ENCODE measurements at places on chromosomes 2 and 18.

DNA sequence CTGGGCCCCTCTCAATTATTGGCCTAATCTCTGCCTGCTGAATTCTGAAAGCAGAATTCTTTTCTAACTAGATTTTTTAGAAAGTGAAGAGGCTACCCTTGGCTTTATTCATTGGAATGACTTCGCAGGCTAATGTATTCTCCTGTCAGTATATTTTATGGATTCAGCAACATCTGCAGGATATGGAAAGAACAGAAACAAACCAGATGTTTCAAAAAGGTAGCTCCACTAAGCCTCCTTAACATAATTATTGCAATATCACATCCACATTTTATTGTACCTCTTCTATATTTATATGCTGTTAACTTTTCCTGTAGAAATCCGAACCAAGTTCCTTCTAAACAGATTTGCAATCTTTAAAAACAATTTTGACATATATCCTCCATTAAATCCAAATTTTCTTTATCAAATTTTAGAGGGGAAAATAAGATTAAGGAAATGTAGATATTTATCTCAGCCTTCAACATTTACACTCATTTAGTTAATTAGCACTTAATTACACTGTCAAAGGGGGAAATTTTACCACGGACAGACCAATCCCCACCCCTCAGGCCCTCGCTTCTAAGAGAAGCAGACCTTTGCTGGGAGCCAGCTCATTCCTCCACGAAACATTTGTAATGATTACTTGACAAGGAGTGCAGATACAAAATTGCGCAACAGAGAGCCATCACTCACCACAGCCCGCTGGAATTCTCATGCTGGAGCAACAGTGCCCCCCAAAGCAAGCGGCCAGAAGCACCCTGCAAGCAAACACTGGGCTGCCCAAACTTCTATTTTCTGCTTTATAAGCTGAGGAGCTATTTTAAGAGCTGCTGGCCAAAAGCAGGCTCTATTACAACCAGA, 253.4 kb downstream of the ETAA1 start:
- ATAC-seq, result peak; percentile 91

- ATAC-seq, result peak; percentile 5
Observed at GRCh38 chr2:20012032-20012281, 511 bp downstream of the MATN3 start.

- ATAC-seq, result no peak
Observed at GRCh38 chr2:32960647-32961403, 14.1 kb downstream of the LTBP1 start.

DNA sequence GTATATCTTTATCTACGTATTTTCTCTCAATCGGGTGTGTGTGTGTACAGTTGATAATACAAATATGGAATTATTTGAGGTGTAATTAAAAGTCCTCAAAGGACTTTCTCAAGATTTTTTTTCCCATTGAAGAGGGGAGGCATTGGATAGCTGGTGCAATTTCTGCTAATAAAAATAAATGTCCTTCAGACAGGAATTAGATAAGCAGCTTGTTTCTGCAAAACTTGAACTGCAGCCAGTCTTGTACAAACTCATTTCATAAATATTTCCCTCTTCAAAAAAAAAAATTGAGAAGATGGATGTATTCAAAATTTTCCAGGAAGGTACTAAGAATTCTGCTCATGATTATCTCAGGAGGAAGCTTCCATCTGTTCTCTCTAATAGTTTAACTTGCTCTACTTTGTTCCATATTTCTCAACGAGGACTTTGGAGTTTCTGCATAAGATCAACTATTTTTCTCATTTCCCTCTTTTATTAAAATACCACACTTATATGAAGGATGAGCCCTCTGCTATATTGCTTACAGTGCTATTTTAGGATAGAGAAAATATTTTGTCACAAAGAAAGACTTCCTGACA, 33.0 kb upstream of the GLS start:
- ATAC-seq, result no peak

DNA sequence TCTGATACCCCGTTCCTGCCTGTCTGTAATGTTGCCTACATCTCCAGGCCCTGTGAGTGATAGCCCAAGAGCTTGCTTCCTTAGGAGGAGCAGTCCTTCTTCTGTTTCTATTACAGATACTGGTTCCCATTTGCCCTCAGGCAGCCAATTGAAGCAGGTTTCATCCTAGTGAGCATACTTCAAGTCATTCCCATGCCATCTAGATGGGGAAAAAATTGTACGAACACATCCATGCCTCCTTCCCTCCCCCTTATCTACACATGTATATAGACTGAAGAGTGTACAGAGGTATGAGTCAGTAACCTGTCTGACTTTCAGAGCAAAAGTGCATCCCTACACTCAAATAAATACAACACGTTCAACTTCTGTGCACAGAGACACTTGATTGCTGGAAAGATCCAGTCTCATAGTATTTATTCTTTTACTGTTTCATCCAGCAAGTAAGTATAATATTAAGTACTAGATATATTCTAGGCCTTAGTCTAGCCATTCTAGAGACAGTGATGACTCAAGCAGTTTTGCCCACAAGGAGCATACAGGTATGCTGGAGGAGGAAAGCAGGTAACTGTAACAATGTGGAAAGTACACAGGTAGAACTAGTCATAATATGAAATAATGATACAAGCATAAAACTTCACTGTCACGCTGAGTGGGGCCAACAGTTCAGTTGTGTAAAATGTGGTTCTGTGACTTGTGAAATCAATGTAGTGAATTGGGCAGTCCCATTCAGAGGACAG, 153.4 kb downstream of the MGAT5 start:
- ATAC-seq, result no peak

DNA sequence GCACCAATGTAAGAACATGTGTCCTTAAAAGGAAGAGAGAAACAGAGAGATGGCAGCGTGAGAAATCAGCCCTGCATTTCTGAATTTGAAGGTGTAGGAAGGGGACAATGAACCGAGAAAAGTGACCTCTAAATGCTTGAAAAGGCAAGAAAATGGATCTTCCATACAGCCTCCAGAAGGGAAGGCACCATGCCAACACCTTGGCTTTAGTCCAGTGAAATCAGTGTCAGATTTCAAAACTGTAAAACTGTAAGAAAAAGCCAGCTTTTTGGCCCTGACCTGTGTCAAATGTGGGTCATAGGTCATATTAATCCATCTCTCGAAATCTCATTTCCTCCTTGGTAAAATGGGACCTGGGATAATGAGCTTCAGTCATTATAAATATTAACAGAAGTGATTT, 762.3 kb downstream of the DCDC2C start:
- no peak for ATAC-seq

Data from gastroesophageal sphincter (tissue), 4 donors.